ENCODE measurements at places on chromosomes 2 and 18.

DNA sequence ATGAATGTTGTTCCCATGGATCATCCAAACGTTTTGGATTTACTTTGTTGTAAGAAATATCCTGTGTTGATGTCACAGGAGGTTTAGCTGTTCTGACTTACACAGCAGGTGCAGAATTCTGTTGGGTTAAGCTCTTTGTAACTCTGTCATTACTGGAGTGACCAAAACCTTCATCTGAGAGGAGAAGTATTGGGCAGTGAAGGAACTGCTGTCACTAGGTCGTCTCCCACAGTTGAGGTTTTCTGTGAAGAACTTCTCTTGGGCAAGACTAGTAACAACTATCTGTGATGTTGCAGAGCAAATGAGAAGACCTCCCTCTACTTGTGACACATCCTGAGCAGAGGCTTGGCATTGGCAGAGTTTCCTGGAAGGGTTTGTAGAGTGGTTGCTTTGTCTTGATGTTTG is 2.9 kb downstream of the SPTBN1 start:
- DNase-seq = no peak

- no peak for DNase-seq
Observed at GRCh38 chr2:121524685-121525425, 5.8 kb upstream of the RNU4ATAC start.

GRCh38 chr2:146677280-146677679 is 1167.5 kb upstream of the ACVR2A start:
- DNase-seq = peak; percentile 22

DNA sequence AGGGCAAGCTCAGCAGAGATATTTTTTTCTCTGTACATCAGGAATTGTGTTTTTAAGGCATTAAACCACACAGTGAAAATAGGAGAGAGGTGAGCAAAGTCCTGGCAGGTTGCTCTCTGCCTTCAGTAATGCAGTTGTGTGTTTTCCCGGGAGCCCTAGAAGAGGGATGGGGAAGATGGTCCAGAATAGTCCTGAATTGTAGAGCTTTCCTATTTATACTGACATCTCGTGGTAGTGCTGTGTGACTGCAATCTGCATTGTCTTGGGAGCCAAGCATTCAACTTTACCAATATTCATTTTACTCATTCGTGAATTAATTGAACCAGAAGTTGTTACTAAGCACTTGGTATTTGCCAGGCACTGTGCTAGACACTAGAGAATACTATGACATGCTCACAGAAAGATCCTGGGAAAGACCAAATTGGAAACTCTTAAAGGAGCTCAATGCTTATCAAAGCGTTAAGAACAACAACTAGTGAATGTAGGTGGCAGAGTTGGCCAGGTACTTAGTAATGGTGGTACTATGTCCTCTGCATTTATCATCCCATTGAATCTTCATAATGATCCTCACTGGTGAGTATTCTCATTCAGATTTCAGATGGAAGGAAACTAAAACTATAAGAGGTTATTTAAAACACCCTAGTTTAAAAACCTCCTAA is 214.6 kb downstream of the TRIB2 start:
- DNase-seq = peak; percentile 20

- no peak for DNase-seq
Observed at GRCh38 chr2:109575373-109575772, 38.4 kb downstream of the SEPTIN10 start.

DNA sequence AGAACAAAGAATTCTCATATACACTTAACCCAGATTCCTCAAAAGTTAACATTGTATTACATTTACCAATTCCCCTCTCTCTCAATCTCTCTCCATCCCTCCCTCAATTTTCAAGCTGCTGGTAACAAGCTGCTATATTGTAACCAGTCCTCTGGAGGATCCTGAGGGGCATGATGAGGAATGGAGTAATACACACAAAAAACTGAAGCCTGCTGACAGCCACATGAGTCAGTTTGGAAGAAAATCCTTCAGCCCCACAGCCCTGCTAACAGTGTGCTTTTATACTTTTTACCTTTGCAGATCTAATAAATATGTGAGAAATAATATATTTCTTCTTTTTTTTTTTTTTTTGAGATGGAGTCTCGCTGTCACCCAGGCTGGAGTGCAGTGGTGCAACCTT is 165.7 kb upstream of the RAB12 start:
- no peak for DNase-seq

DNA sequence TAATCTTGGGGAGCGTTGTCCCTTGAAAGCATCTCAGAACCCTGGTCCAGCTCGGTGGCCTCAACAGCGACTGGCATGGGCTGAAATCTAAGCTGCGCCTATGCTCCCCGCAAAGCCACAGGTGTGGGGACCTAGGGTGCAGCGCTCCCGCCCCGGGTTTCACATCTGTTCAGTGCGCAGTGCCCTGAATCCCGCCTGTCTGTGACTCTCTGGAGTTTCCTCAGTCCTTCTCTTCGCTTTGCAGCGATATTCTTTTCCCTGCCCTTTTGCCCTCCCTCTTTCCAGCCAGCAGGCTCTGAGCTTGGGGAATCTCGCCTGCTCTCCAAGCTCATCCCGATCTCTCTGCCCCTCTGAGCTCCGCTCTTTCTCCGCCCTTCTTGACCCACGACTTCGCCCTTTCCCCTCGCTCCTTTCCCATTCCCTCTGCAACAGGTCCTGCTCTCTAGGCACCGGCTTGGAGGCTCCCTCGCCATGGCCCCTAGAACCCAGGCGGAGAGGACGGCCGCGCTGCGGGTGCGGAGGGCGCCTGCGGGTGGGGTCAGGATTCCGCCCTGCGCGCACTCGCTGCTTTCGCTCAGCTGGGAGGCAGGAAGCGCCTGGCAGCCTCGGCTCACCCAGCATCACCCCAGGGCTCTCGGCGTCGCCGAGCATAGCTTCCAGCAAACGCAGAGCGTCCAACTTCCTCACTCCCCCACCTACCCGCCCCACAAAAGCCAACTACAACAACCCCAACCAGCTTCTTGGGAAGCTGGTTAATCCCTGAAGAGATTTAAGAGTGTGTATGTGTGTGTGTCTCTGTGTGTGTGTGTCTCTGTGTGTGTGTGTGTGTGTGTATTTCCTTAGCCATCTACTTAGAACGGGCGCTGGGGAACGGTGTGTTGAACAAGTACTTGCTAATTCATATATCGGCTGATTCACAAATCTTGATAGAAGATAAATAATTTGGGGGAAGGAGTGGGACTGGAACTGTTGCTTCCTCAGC is 1.1 kb downstream of the GRP start:
- peak; percentile 42 for DNase-seq

DNA sequence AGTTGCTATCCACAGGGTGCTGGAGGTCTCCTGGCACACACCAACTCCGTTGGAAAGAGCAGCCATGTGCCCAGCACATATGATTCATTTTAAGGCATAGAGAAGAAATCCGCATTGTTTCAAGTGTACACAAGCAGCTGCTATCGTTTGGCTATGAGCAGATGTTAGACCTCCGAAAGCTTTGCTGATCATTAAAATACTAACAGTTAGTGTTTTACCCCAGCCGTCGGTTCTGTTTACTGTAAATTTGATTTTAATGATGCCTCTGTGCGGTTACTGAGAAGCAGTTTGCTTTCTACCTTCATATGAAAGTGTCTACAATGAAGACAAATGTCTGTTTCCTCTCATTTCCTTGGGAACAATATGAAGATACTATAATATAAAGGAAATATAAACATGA is 154.9 kb downstream of the PTGR3 start:
- DNase-seq = peak; percentile 69

- DNase-seq = no peak
Observed at GRCh38 chr2:8654041-8654440, 27.8 kb upstream of the ID2 start.

DNA sequence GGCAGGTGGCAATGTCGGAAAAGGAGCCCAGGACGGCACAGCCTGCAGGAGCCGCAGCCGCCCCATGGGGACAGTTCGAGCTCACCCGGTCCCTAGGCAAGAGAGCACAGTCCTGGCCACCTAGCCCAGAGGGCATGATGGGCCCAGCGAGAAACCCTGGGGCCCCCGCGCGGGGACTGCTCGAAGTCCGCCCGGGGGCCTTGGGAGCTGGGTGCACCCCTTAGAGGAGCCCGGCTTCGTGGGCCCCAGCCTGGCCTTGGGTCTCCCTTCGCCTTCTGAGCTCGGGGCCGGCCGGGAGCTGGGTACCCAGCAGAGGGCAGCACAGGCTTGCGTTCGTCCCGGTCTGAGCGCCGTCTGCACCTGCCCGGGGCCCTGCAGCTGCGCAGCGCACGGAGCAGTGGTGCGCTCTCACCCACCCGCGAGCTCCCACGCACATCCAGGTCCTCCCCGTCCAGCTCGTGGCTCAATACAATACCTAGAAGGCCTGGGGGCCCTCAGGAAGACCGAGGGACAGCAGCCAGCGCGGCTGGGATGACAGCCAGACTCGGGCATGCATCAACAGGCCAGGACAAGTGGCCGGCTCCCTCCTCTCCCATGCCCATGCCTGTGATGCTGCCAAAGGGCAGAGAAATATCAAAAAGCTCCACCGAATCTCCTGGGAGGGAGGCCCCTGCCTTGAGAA is 96.2 kb upstream of the ZNF532 start:
- peak; percentile 67 for DNase-seq

- no peak for DNase-seq
Observed at GRCh38 chr18:73646196-73646595, 501.4 kb downstream of the FBXO15 start.

DNA sequence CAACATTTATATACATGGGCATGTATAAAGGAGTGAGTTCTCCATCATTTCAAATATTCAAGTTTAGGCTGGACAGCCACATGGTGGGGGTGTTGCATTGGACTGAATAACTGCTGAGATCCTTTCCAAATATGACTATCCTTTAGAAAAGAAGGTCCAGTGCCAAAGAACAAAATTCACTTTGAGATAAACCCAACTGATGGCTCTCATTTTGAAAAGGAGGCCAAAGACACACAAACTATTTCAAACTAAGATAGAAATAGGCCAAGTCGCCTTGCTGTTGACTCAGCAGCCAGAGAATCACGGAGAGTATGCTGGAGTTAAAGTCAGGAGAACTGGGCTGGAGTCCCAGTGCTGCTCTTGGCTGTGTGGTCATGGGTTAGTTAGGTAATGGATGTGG is 204.5 kb upstream of the LRATD1 start:
- DNase-seq = no peak

DNA sequence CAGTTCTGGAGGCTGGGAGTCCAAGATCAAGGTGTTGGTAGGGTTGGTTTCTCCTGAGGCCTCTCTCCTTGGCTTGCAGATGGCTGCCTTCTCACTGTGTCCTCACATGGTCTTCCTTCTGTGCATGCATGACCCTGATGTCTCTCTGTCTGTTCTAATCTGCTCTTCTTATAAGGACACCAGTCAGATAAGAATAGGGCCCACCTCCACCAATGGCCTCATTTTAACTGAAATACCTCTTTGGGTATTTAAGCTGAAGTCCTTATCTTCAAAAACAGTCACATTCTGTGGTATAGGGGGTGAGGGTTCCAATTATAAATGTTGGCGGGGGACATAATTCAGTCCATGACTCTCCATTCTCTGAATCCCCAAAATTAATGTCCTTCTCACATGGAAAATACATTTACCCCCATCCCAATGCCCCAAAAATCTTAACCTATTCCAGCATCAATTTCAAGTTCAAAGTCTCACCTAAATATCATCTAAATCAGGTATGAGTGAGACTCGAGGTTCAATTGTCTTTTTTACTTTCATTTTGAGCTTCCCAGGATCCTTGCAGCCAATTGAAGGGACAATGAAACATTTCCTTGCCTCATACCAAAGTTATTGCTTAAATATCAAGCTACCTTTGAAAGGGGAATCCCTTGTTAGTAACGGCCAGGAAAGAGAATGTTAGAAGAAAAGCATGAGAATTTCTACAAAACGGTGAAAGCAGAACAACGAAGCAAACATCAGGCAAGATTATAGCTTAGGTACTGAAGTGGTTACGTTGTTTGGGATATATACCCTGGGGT is 20.6 kb upstream of the CNOT11 start:
- DNase-seq = no peak

DNA sequence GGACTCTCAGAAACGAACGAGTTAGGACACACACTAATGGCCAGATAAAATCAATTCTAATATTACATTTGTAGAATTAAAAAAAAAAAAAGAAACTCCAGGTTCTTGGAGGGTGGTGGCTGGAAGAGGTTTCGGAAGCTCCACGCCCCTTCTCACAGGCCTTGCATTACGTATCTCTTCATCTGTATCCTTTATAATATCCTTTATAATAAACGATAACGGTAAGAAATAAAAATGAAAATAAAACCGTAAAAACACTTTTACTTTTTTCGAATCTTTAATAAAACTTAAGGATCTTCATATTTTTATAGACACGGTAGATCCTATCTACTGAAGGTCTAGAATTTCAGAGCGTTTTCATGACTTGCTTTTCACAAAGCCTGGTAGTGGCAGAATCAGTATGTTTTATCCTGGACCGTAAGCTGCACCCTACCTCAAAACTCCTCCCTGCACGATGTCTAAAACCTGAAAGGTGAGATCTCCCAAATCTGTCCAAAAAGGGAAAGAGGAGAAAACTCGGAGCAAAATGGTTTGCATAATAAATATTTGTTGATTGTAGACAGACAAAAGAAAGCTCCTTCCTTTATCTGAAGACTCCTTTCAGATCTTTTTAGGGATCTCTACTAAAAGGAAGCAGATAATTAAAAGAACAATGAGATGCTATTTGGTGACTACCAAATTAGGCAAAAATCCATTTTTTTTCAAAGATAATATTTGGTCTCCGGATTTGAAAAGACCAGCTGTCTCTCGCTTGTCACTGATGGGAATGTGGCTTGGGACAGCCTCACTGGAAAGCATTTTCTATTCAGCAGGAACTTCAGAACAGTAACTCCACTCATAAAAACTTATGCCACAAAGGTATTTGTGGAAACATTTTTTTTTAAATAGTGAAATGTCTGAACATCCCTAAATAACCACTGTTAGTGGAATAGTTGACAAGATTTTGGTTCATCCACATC is 2.0 kb upstream of the CXCR4 start:
- no peak for DNase-seq

DNA sequence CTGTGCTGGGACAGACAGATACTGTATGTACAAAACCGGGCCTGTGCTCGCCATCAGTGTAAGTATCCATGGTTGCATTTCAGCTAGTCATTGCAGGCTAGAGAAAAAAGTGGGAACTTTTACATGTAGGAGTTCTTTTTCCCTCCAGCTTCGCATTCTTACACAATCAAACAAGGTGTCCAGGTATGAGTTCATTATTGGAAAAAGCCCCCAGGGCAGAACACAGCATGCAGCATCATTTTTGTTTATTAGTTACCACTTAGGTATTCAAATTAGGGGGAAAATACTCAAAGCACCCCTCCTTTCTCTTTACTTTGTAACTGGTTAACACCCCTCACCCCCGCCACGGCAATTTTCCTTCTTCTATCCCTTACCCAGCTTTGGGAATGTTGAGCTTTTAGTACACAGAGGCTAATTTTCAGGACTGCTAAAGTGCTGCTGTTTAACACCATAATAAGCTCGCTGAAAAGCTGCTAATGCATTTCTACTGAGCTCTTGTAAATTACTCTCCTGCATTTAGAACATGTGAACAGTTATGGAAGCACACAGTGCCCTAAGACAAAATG is 13.6 kb downstream of the UPP2 start:
- no peak for DNase-seq

- DNase-seq = no peak
Observed at GRCh38 chr2:12070581-12070980, 324.1 kb downstream of the LPIN1 start.

- no peak for DNase-seq
Observed at GRCh38 chr2:176895158-176895557, 317.4 kb upstream of the HNRNPA3 start.

Measured in NCI-H524 (cell line).